ENCODE measurements at places on chromosomes 1 and 21. TPM values are rescaled to one million over a fixed set of nuclear protein-coding genes. Genes with fewer than 3 reads are reported as not detected.

Gene MATN1
- polyA plus RNA-seq, result 0.13 TPM

- no peak for DNase-seq
These were observed 35.1 kb upstream of the CCDC27 start for GRCh38 chr1:3717041-3717714.

DNA sequence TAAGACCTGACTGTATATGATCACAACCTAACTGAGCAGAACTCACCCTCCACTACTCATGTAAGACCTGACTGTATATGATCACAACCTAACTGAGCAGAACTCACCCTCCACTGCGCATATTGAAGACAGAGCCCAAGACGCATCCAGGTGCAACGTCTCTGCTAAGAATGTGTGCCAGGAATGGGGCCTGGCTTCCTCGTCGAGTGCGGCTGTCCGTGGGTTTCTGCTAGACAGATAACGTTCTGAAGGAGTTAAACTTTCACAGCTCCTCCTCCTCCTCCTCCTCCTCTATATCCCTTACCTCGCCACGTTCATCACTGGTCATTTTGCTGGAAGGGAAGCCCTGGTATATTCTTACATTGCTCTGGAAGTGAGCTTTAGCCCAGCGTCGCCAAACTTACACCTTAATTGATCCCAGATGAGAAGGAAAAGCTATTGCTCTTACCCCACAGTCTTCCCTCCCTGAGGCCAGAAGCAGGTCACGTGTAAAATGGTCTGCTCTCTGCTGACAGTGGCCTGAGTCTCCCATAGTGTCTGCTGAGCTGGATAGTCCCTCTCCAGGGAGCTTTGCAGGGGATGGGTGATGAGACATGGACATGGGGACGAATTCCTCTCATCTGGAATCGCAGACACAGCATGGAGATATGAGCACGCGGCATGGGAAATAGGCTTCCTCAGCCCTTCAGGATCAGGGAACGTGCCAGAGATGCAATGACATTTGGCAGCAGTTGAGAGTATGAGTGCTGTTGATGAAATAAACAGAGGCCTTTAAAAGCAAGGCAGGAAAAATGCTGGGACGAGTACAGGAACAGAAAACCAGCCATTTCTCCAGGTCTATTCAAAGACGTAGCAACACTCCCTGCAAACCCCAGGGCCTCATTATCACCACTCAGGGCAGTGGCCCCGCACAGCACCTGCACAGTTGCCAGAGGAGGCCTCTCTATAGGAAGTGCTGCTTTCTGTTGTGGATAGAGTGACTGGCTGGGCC lies 528.1 kb downstream of the KIF26B start:
- DNase-seq, result peak; percentile 23

GRCh38 chr1:26874896-26875295 lies 11.9 kb downstream of the SFN start:
- no peak for DNase-seq

DNA sequence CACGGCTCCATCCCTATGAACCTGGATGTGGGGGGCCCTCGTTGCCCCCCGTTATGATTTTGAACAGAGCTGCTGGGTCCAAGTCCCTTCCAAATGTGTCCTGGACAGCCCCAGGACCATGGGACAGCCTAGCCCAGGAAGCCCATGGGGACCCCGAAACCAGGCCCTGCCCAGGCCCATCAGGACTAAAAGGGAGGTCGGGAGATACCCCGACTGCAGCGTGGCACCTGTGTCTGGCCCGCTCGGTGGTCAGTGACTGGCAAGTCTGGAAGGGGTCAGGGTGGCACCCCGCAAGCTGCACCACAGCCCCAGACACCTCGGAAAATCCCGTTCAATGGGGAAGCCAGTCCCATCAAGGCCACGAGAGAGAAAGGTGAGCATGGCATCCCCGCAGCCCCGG lies 10.4 kb upstream of the SRARP start:
- DNase-seq, result no peak

GRCh38 chr1:81192647-81193642 lies 607.8 kb upstream of the ADGRL2 start:
- DNase-seq, result no peak

DNA sequence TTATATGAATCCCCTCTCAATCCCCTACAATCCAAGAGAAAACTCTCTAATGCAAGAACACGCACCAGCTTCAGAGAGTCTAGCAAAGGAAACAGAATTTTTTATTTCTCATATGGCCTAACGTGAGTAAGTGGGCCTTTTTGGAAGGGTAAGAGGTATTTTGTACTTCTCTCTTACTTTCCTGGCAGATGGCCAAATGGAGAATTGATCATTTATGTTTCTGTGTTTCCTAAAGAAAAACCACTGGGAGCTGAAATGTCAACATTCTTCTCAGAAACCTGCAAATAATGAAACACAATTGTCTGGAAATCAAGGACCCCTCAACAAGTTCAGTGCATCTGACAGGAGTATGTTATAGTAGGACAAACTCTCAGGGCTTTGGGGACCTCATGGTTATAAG lies 176.4 kb upstream of the C8B start:
- DNase-seq, result no peak

- DNase-seq, result no peak
These were observed 113.6 kb downstream of the FGGY start for GRCh38 chr1:59410457-59410856.

Gene PRSS38
- not detected for polyA plus RNA-seq

GRCh38 chr1:164725401-164725800 lies 166.4 kb downstream of the PBX1 start:
- peak; percentile 76 for DNase-seq

- DNase-seq, result no peak
These were observed 24.3 kb downstream of the UBE2Q1 start for GRCh38 chr1:154533952-154534844.

DNA sequence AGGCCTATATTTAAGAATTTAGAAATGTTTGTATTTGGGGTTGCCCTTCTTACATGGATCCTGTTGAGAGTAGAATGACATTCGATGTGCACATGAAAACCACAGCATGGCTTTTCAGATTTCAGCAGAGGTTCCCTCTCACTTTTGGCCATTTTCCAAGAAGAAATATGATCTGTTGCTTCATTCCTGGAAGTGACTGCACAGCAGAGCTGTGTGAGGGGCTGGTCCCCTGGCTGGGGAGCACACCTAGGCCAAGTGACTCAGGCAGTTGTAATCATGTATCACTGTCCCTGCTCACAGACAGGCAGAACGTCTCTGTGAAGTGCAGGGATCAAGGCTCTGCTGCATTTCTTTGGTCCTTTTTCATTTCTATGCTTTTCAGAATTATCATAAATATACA lies 32.3 kb downstream of the AGT start:
- DNase-seq, result peak; percentile 19

DNA sequence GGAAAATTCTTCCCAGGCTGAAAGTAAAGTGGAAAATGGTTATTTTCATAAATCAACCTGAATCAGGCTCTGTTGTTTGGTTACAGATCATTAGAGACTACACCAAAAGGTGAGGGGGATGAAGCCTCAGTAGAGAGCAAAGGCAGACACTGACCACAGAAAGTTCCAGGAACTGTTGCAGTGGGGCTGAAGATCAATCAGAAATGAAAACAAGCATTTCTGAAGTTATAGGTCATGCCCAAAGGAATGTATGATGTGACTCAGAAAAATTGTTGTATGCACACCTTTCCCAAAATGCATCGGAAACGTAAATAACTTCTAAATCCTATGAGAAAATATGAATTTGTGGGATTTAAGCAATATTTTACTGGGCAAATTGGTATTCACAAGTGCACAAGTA lies 63.3 kb downstream of the FYB2 start:
- DNase-seq, result no peak

Gene RAP1GAP
- polyA plus RNA-seq, result 0.16 TPM
